ENCODE measurements at places on chromosomes 7 and 10.
A peak's percentile ranks its signal among the peaks of the same experiment; 100 is the strongest.

- peak; percentile 53 for DNase-seq
These were observed 94.7 kb upstream of the EFCAB10 start for GRCh38 chr7:105675934-105676371.

GRCh38 chr7:18508443-18509427 is 13.2 kb downstream of the HDAC9 start:
- no peak for DNase-seq

- DNase-seq, result no peak
These were observed 62.3 kb upstream of the DGKI start for GRCh38 chr7:137909042-137909441.

GRCh38 chr10:127088908-127089307 is 107.5 kb downstream of the INSYN2A start:
- DNase-seq, result no peak

DNA sequence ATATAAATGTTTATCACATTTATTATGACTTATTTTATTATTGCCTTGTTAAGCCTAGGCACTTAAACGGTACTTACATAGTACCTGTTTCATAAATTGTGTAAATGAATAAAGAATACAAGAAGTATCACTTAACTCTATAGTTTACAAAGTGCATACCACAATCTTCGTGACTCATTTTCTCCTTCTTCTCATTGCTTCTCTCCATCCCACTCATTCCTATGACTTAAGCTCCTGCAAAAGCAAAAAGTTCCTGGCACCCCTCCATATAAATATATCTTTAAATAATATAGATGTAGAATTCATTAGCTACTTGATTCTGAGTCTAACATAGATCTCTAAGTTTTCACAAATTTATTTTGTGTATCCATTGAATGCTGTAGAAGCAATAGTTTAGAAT is 1382.0 kb upstream of the CELF2 start:
- DNase-seq, result no peak

GRCh38 chr7:38382684-38383083 is 109.2 kb upstream of the TARP start:
- DNase-seq, result no peak

- peak; percentile 21 for DNase-seq
These were observed 1.2 kb downstream of the KLF6 start for GRCh38 chr10:3783682-3784432.

DNA sequence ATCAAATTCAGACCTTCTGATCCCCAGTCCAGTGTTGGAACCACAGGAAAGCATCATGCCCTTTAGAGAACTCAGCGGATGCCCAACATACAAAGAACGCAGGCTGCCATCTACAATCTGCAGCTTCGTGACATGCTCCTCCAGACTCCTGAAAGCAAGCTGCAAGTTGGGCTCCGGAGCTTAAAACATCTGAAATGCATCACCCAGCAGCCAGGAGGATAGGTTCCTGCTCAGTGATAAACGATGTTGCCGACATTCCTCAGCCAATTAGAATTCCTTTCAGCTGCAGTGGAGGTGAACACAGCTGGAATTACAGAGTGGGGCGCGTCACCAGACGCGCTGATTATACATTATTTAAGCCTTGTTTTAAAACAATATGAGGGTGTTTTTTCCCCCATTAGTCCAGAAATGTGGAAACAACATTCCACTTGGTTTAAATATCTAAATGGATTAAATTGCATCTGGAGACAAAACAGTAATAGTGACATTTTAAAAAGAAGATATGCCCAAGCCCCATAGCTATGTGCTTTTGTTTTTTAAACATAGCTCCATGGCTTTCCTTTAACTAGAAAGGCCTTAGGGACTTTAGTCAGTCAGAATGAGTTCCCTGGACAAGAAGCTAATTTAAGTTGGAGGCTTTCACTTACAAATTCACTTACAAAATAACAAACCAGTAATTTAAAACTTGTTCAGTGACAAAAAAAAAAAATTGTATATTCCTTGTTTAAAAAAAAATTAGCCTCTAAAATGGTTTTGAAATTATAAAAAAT is 6.3 kb downstream of the SMURF1 start:
- DNase-seq, result no peak
